ENCODE measurements at places on chromosomes 2 and 18.

- DNase-seq = no peak
Measured at GRCh38 chr2:80244905-80245584, 59.5 kb downstream of the LRRTM1 start.

DNA sequence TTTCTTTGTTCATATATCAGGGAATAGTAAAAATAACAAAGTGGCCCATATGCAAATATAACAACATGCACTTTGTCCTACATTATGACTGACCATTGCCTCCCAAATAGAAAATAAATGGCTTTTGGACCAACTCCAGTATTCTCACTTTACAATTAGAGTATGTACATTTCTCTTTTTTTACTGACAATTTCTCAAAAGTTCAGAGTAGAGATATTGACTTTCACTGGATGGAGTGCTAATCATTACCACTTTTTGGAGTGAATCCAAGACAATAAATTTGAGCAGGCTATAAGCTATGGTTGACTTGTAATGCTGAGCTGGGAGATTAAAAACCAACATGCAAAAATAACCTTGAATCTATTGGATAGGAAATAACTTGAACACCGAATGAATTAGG, 987.4 kb downstream of the SUCLG1 start:
- no peak for DNase-seq

DNA sequence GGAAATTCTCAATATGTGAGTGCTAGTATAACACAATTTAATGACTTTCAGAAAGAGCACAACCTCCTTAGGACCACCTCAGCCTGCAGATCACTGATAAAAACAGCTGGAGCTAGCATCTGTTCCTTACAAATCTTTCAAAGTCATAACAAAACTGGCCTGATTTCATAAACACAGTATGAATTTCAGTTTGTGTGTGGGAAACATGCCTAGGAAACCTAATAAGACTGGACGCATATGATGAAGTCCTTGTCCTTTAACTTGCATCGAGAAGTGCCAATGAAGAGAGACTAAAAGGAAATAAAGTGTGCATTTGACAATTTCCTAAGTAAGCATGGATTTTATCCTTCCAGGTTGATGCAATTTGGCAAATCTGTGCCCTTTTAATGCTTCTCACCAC, 74.1 kb upstream of the KLHL14 start:
- no peak for DNase-seq

GRCh38 chr2:102703305-102703704, 58.5 kb upstream of the TMEM182 start:
- DNase-seq = no peak

DNA sequence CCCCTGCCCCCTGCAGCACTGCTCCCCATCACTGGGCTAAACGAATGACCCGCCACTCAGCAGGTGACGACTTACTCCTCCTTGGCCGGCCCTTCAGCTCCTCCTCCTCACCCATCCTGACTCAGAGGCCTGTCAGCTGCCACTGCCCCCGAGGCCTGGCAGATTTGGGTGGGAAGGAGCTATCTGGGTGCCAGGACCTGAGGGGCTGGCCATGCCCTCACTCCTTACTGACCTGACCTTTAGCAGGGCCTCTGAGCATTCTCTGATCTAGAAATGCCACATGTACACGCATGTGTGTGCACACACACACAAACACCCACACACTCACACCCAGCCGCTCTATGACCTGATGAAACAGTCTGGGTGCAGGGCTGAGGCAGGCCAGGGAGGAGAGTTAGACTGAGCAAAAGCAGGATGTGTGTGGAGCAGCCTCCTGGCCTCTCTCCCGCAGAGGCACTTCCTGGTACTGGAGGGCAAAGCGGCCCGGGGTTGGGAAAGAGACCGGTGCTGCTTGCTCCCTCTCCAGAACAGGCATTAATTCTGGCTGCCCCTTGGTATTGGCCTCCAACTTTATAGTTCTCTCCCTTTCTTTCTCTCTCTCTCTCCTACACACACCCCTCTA, 68.0 kb downstream of the ZFP36L2 start:
- no peak for DNase-seq

DNA sequence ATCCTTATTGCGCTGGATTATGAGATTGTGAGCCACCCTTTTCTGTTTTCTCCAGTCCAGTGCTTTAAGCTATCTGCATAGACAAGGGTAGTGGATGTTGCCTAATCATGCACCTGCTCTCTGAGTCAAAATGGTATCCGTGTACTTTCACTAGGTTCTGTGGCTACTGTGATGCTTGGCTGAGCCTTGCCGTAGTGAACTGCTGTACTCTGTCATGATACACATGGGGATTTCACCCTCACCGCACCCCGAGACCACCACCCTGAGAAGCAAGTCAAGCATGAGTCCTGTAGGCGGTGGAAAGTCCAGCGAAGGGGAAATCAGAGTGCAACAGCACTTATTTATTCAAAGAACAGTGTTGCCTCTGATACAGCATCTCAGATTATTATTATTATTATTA, 55.0 kb downstream of the ARHGAP25 start:
- no peak for DNase-seq

- DNase-seq = no peak
Measured at GRCh38 chr18:1872274-1872673, 699.0 kb downstream of the METTL4 start.

- DNase-seq = no peak
Measured at GRCh38 chr2:18987016-18987415, 371.4 kb downstream of the OSR1 start.

GRCh38 chr2:133552821-133553220, 15.4 kb downstream of the NCKAP5 start:
- no peak for DNase-seq

GRCh38 chr18:6781142-6781714, 51.7 kb downstream of the ARHGAP28 start:
- DNase-seq = no peak

- DNase-seq = no peak
Measured at GRCh38 chr2:13508671-13509070, 791.9 kb downstream of the TRIB2 start.

- no peak for DNase-seq
Measured at GRCh38 chr2:19617257-19617848, 258.9 kb upstream of the OSR1 start.

GRCh38 chr2:94774851-94775250, 96.4 kb upstream of the TEKT4 start:
- no peak for DNase-seq

DNA sequence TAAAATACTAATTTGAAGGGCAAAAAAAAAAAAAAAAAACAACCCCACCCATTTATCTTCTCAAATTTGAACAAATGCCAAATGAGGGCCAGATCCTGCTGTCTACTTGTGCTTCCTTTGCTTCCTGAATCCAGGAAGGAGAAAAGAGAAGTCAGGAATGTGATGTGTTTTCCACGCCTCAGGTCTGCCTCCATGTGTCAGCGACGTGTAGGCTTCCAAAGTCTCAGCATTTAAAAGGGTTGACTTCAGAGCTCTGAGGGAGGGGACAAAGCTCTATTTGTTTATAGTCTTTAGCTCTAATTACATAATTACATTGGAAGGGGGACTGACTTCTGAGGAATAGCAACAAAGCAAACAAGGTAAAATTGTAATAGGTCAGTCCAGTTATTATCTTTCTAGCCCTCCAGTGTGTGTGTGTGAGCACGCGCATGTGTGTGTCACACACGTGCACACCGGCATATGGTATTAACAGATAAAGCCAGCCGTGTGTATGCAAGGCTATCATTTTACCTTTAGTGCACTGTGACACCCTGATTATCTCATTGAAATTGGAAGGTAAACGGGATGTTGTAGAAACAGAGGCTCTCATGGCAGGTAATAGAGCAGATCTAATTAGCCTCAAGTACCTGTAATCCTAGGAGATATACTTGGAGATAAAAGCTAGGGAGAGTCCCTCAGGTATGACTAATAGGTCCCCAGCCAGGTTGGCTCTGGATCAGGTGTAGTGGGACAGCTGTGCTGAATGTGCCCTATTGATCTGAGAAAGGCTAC, 911.4 kb upstream of the ZEB2 start:
- DNase-seq = no peak

DNA sequence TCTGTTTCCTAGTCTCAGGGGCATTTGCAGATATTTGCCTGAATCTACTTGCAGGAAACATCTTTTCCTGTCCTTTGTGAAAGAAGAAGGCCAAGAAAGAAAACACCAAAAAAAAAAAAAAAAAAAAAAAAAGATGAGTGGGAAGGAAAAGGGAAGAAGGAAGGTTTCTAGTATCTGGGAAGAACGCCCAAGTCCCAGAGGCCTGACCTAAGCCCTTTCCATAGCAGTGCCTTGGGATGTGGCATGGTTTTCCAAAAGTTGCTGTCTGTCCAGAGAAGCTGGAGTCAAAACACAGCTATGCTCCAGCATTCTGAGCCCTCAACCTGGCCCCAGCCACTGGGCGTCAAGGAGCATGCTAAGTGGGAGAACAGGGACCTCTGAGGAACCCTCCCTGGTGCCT, 123.5 kb downstream of the INHBB start:
- no peak for DNase-seq

DNA sequence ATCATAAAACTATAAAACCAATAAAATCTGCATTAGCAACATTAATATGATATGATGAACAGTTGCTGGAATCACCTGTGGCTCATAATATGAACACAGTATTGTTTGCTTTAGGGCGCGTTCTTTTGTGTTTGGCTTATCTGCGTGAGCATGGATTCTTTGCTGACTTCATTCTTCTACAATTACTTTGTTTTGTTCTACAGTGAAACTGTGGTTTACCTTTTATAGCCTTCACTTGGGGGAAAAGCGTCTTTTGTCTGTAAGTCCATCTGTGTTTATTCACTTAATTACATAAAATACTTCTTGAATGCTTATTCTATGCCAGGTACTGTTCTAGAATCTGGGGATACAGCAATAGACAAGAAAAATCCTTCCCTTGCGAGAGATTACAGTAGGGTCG, 74.0 kb upstream of the SEC11C start:
- DNase-seq = no peak

DNA sequence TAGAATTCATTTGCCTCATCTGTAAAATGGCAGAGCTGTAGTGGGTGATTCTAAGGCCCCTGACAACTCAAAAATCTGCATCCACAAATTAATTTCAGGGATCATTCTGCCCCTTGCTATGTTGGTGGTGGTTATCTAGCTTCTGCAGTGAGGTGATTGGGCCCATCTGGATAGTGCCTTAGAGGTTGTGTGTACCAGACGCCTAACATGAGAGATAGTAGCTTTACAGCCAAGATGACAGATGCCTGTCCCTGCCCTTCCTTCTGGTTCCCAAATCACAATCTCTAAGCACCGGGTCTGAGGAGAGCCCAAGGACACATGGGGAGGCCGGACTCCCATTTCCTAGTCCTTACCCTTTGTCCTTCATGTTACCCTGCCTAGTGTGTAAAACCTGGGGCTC, 51.1 kb upstream of the TNP1 start:
- no peak for DNase-seq

DNA sequence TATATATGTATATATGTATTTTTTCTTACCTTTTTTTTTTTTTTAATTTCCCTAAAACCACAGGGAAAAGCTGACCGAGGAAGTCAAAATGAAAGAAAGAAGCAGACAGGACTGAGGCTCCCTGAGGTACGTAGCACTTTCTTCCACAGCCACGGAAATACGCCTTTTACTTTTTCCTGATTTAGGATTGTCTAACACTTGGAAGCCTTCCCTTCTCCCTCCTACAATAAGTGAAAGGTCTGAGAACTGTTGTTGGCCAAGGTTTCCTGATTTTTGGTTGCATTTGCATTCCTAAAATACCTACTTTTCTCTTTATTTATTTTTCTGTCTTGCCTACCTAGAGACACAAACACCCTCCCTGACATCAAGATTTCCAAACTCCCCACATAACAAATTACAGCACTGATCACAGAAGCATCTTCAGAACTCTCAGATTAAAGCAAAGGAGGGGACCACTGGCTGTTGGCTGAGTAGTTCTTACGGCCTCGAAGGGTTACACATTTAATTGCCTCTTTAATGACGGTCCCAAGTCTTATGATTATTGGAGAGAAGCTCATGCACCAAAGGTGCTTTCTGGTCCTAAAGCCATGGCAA, 778.5 kb upstream of the FANCL start:
- DNase-seq = no peak

DNA sequence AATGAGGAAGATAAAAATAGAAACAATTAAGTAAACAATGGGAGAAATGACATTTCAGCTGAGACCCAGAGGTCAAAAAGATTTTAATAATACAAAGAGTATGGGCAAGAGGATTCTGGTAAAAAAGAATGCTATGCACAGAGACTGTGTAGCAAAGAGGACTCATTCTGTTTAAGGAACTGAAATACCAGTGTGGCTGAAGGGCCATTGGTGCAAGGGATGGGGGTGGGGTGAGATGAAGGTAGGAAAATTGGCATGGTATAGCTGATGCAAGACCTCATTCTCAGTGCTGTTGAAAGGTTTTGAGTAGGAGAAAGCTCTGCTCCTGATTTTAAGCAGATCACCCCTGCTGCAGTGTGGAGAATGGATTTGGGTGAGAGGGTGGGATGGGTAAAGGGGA, 10.8 kb downstream of the GALNT1 start:
- no peak for DNase-seq

- no peak for DNase-seq
Measured at GRCh38 chr2:101399021-101399799, 11.9 kb upstream of the CREG2 start.

- DNase-seq = no peak
Measured at GRCh38 chr2:2826621-2827020, 495.5 kb upstream of the MYT1L start.

- no peak for DNase-seq
Measured at GRCh38 chr2:128487650-128488387, 169.2 kb upstream of the HS6ST1 start.

DNA sequence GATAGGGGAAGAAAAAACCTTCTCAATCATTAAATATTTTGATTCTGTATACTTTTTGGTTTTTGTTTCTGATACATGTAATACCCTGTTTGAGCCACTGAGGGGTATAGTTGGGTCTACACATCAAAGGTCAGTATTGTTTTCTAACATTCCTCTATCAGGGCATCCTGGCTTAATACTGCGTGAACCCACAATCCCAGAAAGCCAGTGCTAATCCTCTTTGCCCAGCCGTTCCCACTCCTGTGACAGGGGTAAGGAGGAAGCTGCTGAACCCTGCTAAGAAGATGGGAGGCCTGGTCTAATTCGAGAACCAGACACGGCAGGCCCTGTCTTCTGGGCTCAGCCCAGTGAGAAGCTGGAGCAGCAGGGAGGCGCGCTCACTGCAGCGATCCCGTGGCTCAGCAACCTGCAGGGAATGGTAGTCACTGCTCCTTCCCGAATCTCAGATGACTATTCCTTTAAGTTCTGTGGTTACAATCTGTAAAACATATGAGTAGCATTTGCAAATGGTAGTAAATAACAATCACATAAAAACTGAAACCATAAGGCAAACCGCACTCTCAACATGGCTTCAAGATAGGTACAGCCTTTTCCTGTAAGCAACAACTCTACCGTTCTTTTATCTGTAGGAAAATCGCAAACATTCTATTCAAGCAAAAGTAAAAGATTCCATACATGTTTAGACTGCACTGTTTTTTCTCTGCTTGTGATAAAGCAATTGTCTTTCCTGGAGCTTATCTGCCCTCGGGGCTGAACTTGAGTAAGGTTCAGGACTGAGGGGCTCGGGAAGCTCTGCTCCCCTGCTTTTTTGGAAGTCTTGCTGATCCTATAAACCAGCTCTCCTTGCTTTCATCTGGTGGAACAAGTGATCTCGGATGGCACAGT, 87.0 kb downstream of the EPB41L3 start:
- no peak for DNase-seq
